ENCODE measurements at places on chromosomes 12 and 14.

GRCh38 chr14:90726656-90727055, 89.6 kb downstream of the TTC7B start:
- DNase-seq = peak; percentile 36

DNA sequence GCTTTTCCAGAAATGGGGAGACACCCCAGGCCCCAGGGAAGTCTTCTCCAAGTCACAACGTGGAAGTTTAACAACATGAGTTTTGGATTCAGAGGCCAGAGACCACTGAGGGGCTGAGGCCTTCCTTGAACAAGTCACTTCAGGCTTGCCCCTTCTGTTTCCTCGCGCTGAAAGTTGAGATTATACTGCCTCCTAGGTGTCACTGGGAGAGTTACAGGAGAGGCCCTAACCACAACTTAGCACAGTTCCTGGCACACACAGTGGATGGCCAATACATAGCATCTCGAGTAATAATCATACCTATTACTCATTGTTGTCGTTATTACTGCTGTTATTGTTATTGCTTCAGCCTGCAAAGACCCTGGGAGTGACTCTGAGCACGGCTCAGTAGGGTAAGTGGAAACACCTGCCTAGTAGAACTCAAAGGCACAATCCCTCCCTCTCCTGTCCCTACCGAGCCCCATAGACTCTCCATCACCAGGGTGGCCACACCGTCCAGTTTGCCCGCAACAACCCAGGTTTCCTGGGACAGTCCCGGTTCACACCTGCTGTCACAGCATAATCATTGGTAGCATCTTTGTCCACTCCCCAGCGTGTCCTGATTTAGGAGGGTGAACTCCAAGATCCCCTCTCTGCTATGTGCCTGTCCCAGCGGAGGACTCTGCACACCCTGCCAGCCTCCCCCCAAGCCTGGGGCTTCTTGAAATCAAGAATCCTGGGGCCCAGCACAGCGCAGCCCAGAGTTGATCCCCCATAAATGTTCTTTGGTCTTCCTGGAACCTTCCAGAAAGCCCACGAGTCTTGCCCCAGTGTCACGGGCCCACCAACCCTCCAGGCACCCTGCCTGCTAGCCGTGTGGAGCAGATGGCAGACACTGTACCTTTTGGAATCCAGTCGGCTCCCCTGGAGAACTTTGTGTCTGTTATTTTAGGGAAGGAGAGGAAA, 85.0 kb downstream of the SYNE3 start:
- no peak for DNase-seq

- no peak for DNase-seq
Observed at GRCh38 chr12:31655792-31656191, 3.7 kb upstream of the ETFBKMT start.

- DNase-seq = no peak
Observed at GRCh38 chr14:75597149-75597548, 18.7 kb downstream of the FLVCR2 start.

- no peak for DNase-seq
Observed at GRCh38 chr14:21526672-21527317, 649 bp upstream of the SALL2 start.

- peak; percentile 85 for DNase-seq
Observed at GRCh38 chr12:118052324-118053070, 8.5 kb downstream of the WSB2 start.

DNA sequence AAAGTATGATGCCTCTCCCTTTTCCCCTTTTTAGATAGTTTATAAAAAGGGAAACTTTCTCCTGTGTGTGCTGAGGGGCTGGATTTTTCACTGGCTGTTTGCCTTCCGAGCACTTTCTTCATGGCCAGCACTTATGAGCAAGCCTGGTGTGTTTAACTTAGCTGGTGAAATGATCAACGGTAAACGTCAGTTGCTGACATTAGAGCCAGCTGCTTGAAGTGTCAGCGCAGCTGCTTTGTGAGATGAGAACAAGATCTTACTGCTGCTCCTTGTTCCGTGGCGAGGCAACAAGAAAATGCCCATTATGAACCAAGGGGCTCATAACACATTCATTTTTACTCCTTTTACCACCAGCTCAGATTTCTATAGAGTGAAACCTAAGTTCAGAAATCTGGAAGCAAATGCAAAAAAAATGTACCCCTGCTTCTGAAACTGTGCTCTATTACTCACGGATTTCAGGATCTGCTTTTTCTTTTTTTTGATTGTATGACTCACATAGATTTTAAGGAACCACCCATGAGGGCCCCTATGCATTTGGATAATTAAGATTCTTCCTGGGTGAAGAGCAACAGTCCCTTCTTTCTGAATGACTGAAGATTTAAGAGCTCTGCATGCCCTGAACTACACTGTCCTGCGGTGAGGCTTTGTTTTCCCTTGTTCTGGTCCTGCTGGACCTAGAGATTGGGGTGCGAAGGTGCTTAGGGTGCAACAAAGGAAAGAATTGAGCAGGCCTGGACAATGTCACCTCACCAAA, 74.3 kb upstream of the CPM start:
- DNase-seq = no peak

DNA sequence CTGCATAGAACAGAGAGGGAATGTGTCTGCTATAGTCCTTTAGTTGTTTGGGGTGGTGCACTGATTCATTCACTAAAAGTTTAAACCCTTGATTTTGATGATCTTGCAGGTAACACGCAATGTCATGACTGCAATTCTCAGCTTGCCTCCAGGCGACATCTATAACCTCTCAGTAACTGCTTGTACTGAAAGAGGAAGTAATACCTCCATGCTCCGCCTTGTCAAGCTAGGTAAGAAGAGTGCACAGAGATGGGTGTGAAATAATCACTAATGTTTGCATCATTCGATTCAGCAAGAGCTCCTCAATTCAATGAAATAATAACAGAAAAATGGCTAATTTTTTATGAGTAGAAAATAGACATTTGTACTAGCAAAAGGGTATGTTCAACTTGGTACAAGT, 203.7 kb downstream of the PTPRO start:
- DNase-seq = no peak

DNA sequence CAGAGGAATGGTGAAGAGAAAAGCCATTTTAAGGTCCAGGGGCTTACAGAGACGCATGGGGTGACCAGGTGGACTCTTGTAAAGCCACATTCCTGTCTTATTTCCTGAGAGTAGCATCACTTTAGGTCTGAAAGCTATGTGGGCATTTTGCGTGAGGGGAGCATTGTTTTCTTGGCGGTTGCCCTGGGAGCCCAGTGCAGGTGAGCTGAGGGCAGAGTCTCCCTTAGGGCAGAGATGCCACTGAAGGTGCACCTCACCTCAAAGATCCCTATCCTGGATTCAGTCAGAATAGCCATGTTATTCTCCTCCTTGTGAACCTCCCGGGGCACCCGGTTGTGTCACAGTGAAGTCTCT, 12.4 kb downstream of the GLRX5 start:
- DNase-seq = no peak

DNA sequence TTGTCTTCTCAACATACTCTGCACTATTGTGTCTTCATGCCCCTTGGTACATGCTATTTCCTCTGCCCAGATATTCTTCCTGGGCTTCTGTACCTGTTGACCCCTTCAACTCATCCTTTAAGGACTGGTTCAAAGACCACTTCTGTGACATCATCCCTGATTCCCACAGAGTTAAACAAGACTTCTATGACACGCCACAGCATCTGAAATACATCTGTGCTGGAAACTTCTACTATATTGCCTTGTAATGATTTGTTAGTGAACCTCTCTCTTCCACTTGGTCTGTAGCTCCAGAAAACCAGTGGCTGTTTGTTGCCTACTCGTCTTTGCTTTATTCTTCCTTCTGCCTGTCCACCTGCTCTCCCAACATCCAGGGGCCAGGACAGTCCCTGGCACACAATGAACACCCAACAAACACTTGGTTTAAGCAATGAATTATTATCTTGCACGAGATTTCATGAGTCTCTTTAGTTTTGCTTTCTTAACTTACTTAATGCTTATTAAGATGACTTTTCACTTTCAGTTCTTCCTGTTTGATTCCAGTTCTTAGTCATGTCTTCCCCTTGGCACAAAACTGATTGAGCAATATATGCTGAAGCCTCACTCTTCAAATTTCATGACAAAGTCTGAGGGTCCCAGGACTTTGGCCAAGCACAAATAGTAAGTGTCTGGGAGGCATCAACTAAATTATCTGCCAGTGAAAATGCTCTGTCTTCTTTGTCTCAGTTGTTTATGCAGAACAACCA, 485.9 kb downstream of the APAF1 start:
- no peak for DNase-seq

DNA sequence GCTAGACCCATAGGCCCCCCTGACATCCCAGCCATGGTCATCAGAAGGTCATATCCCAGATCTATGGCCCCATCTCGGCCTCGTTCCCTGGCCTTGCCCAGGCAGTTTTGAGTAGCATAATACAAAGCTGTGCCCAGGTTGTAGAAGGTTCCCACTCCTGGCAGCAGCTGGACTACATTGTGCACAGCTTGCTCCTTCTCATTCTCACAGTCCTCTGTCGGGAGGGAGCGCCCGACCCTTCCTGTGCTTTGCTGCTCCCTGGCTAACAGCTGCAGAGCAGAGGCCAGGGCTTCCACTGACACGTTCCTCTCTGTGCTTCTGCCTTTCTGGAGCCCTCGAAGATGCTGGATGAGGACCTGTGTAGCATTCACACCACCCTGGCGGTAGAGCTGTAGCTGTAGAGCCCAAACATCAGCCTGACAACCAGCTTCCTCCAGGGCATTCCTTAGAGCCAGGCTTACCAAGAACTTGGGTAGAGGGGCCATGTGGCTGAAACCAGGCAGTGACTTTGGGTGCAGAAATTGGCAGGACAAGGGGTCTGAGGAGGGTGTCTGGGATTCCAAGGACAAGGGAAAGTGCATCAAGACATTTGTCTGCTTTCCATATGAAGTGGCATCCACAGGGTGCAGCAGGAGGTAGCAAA, 1.0 kb downstream of the APOF start:
- DNase-seq = no peak

DNA sequence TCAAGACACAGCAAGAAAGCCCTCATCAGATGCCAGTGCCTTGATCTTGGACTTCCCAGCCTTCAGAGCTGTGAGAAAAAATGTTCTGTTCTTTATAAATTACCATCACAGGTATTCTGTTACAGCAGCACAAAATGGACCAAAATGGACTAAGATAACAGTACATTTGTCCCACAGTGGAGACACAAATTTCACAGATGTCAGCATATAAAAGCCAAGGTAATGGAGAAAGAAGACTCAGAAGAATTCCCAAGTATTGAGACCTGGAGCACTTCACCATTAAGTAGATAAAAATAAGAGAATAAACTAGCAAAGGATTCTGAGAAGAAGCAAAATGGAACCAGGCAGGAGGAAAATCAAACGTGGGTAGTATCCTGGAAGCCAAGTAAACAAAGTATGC, 131.0 kb downstream of the NOVA1 start:
- no peak for DNase-seq

DNA sequence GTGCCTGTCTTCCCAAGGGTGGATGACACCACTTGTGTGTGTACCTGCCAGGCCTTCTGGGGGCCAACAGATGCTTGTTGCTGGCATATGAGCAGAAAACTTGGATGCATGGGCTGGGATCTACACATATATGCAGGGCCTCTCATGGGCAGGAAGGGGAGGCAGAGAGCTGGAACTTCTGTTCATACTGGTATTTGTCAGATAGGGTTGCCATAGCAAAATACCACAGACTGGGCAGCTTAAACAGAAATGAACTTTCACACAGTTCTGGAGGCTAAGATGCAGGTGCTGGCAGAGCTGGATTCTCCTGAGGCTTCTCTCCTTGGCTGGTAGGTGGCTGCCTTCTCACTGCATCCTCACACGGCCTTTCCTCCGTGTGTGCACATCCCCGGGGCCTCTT, 121.8 kb downstream of the SUDS3 start:
- DNase-seq = no peak

DNA sequence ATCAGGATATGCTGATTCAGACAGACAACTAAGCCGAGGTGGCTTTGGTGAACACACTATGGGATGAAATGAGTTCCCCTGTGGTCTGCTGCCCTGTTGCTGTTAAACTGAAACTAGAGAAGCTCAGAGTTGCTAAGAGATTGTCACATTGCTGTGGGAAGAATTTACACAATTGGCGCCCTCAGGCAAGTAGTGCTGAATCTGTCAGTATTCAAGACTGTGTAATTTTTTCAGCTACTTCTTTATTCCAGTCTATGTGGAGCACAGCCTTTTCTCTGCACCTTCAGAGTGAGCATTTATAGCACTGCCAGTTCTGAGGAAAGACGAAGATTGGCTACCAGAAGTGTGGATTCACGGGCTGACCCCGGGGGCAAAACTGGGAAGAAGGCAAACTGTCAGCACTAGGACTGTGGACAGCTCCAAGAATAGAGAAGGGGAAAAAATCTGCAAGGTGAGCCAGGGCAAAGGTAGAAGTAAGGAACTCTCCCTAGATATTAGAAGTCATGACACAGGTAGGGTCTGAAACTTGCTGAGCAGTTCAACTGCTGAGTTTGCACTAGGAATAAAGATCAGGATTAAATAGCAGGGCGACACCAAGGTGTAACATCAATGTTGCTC, 218.8 kb upstream of the TMPO start:
- no peak for DNase-seq

Measured in retinal pigment epithelial cell (primary cell).